ENCODE measurements at places on chromosomes 13 and 19.
A peak's percentile ranks its signal among the peaks of the same experiment; 100 is the strongest.

GRCh38 chr19:27971071-27971470 lies 1241.9 kb downstream of the UQCRFS1 start:
- DNase-seq: no peak

- DNase-seq: no peak
These were observed 43.7 kb downstream of the ZNF585A start for GRCh38 chr19:37128821-37129177.

DNA sequence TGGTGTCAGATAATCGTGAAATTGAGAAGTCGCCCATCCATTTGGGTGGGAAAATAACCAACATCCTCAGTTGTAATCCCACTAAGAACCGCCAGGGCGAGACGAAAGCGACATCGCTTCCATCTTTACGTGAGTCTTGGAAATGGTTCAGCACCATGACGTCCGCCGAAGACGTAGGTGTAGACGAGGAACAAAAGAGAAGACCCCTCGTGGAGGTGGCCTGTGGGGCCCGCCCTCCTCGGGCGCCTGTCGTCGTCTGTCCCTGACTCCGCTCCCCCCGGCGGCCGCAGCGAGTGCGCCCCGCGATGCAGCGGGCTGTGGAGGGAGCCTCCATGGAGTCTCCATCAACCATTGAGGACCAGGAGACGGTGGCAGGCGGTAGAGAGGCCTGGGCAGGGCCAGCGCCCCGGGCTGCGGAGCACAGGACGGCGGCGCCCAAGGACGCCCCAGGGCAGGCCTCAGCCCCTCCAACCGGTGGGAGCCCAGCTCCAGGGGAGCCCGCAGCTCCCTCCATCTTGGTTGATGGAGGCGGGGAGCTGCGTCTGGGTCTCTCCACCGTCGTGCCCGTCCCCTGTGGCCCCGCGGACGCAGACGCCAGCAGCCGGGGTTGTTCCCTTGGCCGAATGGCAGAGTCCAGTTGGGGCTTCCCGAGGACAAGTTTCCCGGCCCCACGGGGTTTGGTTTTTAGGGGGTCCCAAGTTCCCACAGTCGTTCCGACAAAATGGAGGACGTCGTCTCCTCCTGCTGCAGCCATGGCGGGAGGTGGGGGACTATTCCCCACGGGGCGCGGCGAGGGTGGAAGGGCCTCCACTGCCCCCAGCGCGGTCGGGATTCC lies 990 bp upstream of the ZMYM2 start:
- DNase-seq: peak; percentile 22

DNA sequence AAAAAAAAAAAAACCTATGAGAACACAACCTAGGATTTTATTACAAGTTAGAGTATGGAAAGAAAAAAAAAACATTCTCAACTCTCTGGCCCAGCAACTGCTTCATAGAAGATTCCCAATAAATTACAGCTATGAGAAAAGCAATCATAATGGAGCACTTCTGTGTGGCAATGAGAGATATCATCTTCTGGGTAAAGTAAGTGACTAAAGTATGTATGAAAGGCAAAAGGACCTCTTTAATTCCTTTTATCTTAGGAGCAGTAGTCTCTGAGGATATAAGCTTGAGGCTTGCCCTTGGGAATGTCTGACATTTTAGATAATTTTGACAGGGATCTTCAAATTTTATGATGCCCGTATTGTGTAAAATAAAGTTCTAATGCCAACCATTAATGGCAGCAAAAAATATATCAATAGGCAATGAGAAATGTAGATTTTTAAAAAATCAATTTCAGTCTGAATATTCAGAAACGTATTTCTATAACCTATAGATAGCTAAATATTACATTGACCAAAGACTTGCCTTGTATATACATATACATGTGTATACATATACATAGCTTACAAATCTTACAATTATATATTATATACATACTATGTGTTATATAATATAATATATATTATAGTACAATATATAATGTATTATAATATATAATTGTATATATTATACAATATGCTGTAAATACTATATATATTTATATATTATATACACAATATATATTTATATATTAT lies 823.9 kb upstream of the SLITRK1 start:
- DNase-seq: no peak

DNA sequence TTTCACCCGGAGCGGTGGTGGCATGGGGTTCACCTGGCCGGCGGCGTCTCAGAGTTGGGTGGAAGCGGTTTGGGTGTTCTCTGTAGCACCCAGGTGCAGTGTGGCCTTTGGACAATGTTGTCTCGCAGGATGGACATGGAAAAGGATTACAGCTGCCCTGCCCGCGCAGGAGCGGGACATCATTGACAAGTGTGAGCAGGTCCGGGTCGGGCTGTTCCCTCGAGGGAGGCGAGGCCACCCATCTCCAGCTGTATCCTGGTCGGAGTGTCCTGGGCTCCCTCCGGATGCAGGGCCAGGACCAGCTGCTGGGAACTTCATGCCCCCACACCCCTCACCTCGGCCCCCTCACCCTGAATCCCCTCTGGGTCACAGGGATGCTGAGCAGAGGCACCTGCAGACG lies 7.8 kb upstream of the ZNF14 start:
- DNase-seq: no peak

GRCh38 chr19:6891761-6892385 lies 4.5 kb downstream of the ADGRE1 start:
- peak; percentile 19 for DNase-seq

- peak; percentile 61 for DNase-seq
These were observed 32.7 kb downstream of the KDM4B start for GRCh38 chr19:5001615-5002014.

- DNase-seq: no peak
These were observed 121.5 kb upstream of the SLC10A2 start for GRCh38 chr13:103187721-103188156.

DNA sequence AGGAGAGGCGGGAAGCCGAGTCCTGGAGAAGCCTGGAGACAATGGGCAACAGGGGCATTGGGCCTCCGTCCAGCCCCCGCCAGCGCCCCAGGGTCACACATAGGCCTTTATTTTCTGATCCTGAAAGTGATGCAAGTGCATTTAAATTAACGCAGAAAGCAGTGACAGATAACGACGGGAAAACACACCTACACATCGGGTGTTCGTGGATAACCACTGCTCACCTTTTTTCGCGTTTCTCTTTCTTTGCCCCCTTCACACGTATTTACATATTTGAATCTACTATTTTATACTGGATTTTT lies 30.4 kb upstream of the GRTP1 start:
- DNase-seq: no peak

DNA sequence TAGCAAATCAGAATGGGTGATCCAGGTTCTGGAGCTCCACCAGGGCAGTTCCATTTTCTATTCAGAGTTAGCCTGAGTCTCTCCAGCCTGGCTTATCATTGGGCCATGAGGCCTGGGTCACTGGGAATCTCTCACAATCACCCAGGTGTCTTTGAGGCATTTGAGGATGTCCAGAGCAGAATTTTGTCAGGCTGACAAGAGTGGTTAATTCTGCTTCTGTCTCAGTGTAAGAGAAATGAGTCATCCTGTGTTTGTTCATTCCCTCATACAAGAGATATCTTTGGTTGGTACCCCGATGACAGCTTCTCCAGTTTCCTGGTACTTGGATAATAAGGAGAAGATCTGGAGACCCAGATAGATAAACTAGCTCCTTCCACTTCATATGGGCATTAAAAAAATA lies 10.4 kb downstream of the ZNF93 start:
- DNase-seq: no peak

DNA sequence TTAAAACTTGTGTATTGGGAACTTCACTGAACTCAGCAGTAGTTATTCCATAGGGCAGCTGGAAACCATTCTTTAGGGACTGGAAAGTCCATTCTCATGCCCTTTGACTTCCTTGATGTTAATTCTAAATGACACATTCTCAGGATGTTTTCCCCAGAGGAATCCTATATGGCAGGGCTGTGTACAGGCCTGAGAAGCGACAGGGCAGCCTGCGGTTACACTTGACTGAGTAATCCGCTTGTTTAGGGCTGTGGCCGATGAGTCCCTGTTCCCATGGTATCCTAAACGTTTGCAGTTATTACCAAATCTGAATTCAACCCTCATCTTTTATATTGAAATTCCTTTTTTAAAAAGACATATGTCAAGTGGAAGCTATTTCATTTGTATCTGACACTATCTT lies 83.5 kb downstream of the COL4A2 start:
- no peak for DNase-seq

- peak; percentile 78 for DNase-seq
These were observed at the start of gene MAP4K1 for GRCh38 chr19:38617764-38618589. MAP4K1 (minus strand) TSS chr19:38617953; CDS start chr19:38617895, 58 bp downstream.

DNA sequence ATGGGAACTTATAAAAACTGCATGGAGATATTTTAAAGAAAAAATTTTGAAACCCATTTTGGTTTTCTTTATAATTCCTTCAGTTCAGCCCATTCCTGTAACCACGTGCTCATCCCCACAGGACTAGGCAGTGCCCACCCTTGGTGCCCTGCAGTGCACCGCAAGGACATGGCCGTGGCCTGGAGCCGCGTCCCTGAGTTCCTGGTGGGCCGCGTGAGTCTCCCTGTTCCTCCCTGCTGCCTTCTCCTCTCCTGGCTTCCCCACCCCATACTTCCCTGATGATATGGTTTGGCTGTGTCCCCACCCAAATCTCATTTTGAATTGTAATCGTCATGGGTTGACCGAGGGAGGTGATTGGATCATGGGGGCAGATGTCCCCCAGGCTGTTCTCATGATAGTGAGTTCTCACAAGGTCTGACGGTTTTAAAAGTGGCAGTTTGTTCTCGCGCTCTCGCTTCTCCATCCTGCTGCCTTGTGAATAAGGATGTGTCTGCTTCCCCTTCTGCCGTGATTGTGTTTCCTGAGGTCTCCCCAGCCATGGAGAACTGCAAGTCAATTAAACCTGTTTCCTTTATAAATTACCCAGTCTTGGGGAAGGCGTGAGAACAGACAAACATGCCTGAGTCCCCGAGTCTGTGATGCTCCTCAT lies 31.6 kb upstream of the TFDP1 start:
- DNase-seq: no peak

- no peak for DNase-seq
These were observed 3.8 kb downstream of the ZNF784 start for GRCh38 chr19:55620410-55621204.

DNA sequence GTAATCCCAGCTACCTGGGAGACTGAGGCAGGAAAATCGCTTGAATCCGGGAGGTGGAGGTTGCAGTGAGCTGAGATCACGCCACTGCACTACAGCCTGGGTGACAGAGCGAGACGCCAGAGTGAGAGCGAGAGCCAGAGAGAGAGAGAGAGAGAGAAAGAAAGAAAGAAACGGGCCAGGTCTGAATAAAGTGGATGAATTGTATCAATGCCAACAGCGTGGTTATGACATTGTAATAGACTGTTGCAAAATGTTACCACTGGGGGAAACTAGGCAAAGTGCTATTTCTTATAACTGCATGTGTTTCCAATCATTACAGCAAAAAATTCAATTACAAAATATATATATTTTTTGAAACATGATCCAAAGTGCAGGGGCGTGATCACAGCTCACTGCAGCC lies 11.8 kb upstream of the BTBD2 start:
- no peak for DNase-seq

DNA sequence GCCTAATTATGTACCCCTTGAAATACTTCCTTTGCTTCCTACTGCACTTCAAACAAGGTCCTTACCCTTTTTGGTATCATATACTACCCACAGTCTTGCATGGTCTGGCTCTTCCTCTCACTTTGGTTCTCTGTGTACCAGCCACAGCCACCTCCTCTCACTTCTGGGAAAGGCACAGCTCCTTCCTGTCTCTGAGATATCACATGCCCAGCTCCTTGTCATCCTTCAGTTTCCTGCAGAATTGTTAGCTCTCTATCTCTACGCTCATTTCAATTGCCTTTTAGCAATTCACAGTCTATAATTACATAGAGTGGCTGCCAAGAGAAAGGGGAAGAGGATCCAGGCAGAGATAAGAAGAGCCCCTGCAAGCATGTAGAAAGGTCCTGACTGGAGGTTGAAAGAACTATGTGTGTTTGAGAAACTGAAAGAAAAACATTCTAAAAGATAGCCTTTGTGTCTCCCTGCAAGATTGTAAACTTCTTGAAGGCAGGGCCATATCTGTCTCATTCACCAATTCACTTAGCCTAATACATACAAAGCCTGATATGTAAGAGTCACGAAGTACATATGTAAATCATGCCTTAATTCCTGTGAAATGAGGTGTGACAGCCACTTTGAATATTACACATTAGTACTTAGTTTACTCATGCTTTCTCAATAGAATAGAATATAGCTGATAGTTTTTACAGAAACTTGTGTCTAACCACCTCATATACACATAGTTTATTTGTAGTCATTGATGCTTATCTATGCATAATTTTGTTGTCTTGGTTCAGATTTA lies 933.1 kb downstream of the DIAPH3 start:
- DNase-seq: no peak

GRCh38 chr19:4264812-4265211 lies 14.3 kb upstream of the SHD start:
- no peak for DNase-seq

- DNase-seq: no peak
These were observed 46.0 kb downstream of the WDFY2 start for GRCh38 chr13:51630288-51630615.

DNA sequence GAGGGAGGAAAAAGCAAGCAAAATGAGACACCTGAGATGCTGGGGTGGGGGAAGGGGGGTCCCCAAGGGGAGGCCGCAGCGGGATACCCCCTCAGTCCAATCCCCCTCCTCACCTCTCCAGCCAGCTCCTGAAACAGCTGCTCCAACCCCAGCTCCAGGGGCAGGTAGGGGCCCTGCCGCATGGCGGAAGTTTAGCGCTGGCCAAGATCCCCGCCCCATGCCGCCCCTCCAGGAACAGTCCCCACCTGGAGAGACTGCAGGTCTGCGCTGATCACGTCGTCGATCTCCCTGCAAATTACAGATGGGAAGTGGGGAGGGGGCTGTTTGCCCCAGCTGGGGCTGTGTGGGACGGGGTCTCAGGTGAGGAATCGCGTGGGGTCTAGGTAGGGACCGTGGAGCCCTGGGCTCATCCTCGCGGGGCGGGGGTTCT lies 9.0 kb downstream of the CAPN12 start:
- DNase-seq: no peak

- DNase-seq: peak; percentile 25
These were observed 39.3 kb downstream of the MBNL2 start for GRCh38 chr13:97261254-97262005.

- no peak for DNase-seq
These were observed 9.1 kb downstream of the SPINT2 start for GRCh38 chr19:38273499-38273898.

- DNase-seq: no peak
These were observed 33.4 kb downstream of the SPRY2 start for GRCh38 chr13:80307401-80307987.

GRCh38 chr19:868458-869244 lies 9.2 kb downstream of the CFD start:
- DNase-seq: no peak

DNA sequence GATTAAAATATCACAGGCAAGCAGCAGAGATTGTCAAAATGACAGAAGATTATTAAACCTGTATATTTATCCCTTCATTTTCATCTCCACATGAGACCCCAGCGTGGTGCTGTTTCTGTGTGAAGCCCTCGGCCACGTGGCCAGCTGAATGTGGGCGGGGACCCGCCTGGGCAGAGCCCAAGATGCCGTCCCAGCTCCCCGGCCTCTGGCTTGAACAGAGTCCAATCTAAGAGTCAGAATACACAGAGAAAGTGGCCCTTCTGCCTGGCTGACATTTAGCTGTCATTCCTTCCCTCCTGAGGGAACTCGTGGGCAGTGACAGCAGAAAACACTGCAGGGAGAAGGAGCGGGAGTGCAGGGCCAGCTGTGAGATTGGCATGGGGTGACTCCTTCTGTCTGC lies 34.9 kb upstream of the UQCRFS1 start:
- DNase-seq: no peak
